ENCODE measurements at places on chromosomes 13 and 19.
A peak's percentile ranks its signal among the peaks of the same experiment; 100 is the strongest.

DNA sequence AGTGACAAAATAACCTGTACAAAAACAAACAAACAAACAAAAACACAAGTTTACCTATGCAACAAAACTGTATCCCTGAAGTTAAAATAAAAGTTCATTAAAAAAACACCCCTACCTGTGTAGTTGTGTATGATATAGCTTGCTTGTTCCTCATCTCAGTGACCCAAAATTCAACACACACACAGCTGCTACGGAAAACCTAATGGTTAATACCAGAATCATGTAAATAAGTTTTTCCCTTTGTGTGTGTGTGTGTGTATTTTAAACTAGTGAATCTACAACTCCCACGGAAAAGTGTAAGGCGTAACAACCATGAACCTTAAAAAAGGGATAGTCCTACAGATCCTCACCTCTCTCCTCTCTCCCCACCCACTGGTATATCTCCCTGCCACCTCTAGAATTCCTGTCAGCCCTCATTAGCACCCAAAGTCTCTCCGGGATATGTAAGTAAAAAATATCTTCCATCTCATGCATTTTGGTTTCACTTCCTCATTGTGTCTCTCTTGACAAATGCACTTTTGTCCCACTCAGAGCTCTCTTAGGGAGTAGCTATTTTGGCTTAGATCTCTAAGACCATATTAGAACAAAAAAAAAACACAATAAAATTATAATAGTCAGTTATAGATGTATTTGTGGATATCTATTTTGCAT, 2236.5 kb downstream of the PCDH9 start:
- DNase-seq, result no peak

DNA sequence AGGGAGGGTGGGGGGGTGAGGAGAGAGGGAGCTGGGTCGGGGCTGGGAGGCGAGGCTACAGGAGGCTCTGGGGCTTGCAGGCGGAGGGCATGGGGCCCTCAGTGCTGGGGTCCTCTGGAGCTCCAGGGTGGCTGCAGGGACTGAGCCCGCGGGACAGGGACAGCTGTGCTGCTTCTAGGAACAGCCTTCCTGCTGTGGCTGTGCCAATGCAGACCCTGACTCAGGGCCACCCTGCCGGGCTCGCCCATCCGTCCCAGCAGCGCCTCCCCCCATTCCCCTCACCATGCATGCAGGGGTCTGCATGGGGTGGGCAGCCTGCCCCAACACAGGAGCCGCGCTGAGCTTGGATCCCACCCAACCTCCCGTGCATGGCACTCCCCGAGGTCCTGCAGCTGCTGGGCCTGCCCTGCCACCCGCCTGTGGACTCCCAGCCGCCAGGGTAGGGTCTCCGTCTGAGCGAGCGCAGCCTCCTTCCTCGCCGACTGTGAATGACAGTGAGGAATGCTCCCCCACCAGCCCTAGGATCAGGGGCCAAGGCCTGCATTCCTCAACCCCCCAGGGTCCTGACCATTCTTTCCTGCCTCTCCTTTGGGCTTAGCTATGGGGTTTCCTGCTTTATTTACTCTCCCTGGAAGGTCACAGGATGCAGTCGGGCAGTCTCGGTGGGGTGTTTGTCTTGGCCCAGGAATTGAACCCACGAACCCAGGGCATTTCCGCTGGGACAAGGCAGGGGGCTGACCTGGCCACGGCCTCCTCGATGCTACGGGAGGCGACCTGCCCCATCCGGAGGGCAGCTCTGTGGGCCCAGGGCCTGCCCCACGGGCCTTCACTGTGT, 23.4 kb downstream of the CEBPG start:
- peak; percentile 55 for DNase-seq

GRCh38 chr13:42996584-42996983, 4.5 kb upstream of the EPSTI1 start:
- DNase-seq, result no peak

DNA sequence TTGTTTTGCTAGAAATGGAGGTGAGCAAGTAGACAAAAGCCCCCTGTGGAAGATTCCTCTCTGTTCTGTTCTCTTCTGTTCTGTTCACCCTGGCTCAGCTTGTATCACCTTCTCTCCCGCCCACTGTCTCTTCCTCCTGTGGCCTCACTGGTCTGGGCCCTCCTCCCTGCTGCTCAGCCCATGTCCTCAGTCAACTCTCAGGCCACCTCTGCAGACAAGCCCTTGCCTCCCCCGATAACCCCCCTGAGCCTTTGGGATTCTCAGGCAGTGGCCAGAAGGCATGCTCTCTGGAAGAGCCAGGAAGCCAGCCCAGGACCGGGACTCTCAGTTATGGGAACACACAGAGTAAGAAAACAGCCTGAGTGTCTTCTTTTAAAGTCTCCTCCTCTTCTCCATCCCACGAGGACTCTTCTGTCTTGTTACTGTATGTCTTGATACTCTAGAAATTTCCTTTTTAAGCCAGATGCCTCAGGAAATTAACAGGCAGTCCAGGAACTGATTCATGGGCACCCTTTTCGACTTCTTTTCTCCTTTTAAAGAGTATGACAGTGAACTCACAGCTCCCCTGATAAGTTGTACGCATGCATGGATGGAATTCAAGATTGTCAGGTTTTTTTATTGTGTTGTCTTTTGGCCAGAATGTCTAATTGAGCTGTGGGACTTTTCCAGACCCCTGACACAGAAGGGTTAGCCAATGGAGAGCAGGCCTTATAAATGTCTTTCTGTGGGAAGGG, 33.7 kb downstream of the SHISA2 start:
- DNase-seq, result no peak

GRCh38 chr13:106656186-106656585, 88.2 kb upstream of the ARGLU1 start:
- no peak for DNase-seq

- DNase-seq, result no peak
These were observed 6.7 kb downstream of the KHSRP start for GRCh38 chr19:6417713-6418561.

- DNase-seq, result no peak
These were observed at the start of gene FLT1 for GRCh38 chr13:28494778-28495537. Gene FLT1, minus strand, starts transcription at chr13:28495128. Its CDS starts 285 bp downstream, at chr13:28494843.

DNA sequence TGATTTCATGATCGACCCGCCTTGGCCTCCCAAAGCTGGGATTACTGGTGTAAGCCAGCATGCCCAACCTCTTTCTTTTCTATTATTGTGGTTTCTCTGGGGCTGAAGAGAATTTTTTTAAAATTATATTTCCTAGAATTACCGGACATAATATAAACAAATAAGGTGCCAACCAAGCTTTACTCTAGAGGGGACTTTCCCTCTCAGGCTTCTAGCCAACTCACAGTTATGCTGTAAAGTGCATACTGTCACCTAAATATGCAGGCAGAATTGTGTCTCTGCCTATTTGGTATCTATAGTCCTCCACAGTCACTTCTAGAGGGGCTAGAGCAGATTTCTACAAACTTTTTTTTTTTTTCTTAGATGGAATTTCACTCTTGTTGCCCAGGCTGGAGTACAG, 41.6 kb upstream of the ZNF681 start:
- no peak for DNase-seq

- DNase-seq, result no peak
These were observed 10.0 kb upstream of the CEACAM21 start for GRCh38 chr19:41566001-41566400.

GRCh38 chr19:50500753-50501151, 10.2 kb downstream of the JOSD2 start:
- DNase-seq, result no peak

DNA sequence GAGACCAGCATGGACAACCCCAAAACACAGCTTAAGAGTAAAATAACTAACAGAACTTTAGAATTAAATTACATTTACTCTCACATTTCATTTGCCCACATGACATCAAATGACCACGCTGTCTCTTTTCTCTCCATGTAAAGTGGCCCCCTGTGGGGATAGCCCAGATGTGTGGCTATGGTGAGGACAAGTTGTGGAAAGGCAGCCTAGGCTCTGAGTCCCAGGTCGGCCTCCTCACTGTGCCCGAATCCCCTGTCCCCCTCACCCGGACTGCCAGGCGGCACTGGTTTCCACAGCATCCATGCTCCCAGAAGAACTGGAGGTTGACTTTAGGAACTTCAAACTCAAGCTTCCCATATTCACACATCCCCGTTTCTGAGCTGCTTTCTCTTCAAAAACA, 111.8 kb upstream of the UQCRFS1 start:
- DNase-seq, result no peak

- DNase-seq, result no peak
These were observed 572 bp downstream of the SHISA2 start for GRCh38 chr13:26051231-26051656.

- no peak for DNase-seq
These were observed 11.2 kb upstream of the CEACAM19 start for GRCh38 chr19:44660081-44660480.

GRCh38 chr19:51086153-51086850, 3.6 kb upstream of the KLK14 start:
- no peak for DNase-seq

- no peak for DNase-seq
These were observed 231.1 kb upstream of the SERP2 start for GRCh38 chr13:44142540-44142867.

DNA sequence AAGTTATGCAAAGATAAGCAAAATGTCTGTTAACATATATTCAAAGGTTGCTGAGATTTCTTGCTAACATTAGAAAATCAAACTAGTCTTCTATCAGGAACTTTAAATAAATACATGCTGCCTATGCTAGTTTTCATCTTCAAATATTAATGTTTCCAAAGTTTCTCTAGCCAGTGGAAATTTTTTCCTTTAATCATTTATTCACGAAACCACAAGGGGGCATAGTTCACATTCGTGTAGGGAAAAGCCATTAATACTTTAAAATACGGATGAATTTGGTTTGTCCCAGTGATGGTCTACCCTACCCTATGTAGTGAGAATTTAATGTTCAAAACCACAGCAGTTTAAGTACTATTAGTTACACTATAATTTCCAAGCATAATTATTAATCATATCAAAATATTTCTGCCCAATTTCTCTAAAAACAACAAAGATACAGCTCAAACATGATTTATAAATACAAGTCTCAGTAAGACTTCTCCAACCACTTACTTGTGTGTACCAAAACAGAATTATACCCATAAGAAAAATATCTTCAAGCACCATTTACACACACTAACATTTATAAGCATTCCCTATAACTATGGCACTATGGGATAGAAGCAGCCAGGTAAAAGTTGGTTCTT, 16.2 kb downstream of the NUFIP1 start:
- no peak for DNase-seq

- no peak for DNase-seq
These were observed 130.1 kb downstream of the ZDHHC20 start for GRCh38 chr13:21328836-21329477.

- DNase-seq, result no peak
These were observed 19.8 kb upstream of the CEACAM4 start for GRCh38 chr19:41646589-41647204.

DNA sequence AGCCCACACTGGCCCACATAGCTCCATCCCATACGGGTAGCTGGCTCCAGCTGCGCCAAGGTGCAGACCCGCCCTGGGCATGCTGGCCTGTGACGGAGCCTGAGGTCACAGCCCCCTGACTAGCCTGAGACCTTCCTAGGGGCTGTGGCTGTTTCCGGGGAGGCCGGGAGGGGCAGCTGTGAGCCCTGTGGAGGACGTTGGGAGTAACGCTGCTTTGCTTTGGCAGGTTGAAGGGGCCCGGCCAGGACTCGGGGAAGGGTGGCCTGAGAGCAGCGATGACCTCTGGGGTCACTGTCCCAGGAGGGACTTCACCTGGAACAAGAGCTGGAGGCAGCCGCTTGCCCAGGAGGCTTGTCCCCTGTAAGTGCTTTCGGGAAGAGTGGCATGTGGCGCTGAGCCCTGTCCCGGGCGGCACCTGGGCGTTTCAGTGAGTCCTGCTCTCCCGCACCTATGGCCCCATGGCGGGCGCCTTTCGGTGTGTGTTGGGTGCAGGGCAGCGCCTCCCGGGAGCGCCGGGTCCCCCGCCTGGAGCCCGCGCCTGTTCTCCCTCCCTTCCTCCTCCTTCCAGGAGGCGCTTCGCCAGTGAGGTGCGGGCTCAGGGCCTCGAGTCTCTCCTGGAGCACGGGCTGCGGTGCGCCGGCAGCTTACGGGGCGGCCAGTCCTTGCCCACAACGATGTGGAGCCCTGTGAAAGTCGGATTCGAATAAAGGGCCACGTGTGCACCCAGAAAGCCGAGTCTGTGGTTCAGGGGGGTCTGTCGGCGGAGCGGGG, 1.1 kb upstream of the FAM174C start:
- no peak for DNase-seq

- peak; percentile 23 for DNase-seq
These were observed at the start of gene SIGLECL1 for GRCh38 chr19:51250786-51251467. Gene SIGLECL1, plus strand, starts transcription at chr19:51251080. Its CDS starts 12,993 bp downstream, at chr19:51264073.

DNA sequence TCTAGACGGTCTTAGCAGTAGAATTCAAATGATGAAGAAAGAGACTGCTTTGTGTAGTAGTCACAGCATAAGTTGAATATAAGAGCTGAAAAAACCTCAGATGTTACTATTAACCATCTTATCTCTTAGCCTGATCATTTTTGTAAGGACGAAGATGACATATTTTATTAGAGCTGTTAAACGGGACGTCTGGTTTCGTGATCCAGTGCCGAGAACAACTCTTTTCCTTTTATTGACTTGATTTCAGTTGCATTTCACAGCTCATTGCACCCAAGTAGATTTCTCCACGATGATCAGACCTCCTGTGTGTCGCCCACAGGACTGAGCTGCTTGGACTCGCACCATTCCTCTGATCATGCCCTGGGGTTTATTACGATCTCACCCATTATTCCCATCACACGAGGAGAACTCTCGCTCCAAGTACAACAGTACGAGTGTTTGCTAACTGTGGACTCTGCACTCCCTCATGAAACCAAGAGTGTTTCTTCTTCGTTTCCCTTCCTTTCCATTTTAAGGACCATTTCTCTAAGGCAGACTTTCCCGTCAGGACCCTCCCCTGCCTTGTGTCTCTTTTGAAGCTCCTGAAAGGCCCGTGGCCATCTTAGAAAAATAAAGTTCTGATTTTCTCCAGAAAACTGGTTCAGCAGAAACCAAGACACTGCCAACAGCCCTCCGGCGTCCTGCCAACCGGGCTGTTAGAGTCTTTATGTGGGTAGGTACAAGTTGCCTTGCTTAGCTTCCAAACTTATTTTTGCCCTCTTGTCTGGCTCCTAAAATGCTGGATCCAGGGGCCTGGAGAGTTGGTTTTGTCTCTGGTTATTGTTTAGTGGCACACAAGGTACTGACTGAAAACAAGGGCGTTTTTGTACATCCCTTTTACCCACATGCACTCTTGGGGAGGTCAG, 48.2 kb upstream of the RNF113B start:
- DNase-seq, result no peak

DNA sequence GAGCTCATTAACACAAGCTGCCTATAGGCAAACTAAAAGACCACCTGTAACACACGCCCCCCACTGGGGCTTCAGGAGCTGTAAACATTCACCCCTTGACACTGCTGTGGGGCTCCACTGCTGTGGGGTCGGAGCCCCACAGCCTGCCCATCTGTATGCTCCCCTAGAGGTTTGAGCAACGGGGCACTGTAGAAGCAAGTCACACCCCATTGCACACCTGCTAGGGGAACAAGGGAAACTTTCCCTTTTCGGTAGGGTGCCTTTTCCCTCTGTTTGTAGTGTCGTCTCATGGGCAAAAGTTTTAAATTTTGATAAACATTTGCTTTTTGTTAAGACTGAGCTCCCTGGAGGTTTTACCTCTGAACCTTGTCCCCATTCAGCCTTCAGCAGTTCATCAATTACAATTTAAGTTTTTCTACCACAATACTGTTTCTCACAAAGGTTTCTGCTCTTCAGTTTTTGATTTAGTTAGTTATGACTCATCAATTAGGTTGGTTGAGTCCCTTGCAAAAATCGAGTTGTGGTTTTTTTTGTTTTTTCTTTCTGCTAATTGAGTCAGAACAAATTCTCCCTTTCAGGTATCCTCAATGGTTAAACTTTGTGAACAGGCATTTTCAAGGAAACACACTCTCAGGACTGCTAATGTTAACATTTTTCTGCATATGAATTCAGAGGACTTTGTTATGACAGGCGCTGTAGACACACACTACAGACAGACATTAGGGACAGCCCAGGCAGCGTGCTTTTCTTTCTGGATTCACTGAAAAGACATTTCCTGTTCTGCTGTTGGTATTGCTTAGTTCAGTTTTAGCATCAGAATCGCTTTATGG, 35.1 kb downstream of the ZNF433 start:
- DNase-seq, result no peak
